ENCODE measurements at places on chromosomes 1 and 21.

DNA sequence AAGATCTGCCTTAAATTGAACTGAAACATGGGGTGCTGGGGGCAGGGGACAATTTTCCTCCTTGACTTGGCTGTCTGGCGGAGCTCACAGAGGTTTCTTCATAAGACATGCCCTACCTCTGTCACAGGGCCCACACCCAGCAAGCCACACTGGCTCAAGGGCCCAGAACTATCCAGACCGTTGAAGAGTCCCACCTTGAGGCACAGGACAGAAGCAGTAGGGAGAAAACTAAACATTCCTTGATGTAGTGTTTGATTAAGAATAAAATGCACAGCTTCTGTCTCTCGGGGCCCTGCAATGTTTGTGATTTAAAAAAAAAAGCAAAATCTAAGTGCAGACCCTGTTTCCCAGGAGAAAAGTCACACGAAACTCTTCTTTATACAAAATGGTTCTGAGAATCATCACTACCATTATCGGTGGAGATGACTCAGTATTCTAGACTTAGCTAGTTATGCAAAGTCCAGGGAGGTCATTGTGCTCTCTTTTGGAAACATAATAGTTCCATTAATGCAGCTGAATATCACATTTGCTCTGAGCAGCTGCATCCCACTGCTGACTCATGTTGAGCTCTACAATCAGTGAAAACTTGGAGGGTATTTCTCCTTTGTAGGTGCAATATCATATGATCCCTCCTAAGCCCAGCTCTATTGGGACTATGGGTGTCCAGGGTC, 53.6 kb upstream of the DIRAS3 start:
- no peak for DNase-seq

GRCh38 chr21:25791319-25791718, 56.5 kb downstream of the GABPA start:
- no peak for DNase-seq

DNA sequence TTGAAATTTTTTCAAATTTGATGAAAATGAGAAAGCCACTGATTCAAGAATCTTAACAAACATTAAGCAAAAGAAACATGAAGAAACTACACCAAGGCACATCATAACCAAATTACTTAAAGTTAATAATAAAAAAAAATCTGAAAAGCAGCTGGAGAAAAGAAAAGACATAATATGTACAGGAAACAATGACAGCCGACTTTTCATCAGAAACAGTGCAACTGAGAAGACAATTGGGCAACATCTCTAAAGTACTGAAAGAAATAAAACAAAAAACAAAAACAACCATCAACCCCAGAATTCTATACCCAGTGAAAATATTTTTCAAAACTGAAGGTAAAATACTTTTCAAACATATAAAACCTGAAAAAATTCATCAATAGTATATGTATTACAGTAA, 73.8 kb upstream of the DMRTA2 start:
- no peak for DNase-seq

GRCh38 chr1:232333419-232333767, 296.5 kb downstream of the SIPA1L2 start:
- DNase-seq, result no peak
